ENCODE measurements at places on chromosomes 2 and 18.

DNA sequence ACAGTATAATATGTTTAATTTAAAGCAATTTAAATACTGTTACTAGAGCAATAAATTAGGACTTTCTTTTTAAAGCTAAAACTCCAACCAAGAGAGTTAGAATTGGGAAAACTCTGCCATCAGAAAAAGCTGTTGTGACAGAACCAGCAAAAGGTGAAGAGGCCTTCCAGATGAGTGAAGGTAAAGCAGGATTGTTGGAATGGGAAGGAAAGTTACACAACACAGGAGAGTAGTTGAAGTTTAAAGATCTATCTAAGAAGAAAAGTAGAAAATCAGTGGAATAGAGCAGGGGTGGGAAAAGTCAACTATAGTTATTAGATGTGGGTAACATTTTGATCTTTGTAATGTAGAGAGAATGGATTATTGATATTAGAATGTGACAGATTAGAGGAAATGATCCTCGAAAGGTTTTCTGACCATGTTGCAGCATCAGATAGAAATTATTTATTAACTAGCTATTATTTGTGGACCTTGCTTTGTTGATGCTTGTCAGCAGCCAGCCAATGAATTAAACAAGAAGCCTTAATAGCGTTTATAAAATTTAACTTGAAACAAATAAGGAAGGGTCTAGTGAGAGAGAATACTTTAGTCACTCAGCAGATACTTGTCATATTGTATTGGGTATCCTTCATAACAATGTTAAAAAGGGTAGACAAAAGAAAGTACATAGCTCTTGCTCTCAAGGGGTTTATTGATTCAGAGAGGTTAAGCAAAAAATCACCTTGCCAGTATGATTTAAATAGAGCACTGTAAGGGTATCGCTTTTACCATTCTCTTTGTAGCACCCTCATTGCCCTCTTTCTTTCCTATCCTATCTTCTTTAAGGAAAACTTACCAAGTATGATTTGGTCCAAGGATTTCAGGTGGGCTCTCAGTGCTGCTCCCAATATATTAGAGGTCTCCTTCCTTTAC, 24.6 kb upstream of the DYSF start:
- DNase-seq: no peak

- no peak for DNase-seq
Measured at GRCh38 chr2:177589186-177589585, 196.6 kb downstream of the AGPS start.

DNA sequence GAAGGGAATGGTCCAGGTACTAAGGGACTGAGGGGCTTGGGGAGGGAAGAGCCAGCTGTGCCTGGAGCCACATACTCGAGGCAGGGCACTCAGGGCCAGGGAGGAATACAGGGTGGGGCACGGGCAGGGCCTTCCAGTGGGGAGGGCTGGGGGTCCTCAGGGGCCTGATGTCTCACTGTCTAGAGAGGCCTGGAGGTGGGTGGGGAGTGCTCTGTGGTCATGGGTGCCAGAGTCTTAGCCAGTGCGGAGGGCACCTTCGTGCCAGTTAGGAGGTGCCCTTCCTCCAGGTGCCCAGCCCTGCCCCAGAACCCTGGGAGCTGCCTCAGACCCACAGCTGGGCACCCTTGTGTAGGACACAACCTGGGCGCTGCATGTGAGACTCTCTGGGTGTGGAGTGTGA, 81.2 kb downstream of the SMAD7 start:
- DNase-seq: no peak

DNA sequence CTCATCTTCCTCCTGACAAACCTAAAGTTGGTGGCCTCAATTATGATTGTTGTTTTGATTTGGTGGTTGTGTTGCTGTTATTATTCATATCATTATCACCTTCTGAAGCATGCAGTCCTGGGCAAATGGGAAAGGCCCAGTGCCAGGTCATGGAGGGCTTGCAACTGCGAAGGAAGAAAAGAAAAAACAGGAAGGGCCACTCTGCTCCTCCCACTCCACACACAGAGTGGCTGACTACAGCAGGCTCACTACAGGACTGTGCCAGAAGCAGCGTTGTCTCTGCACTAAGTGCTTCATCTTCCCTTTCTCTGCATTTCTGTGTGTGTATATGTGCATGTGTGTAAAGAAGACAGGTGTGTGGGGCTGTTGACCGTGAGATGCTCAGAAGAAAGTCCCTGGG, 231.9 kb downstream of the ANKRD30B start:
- no peak for DNase-seq

DNA sequence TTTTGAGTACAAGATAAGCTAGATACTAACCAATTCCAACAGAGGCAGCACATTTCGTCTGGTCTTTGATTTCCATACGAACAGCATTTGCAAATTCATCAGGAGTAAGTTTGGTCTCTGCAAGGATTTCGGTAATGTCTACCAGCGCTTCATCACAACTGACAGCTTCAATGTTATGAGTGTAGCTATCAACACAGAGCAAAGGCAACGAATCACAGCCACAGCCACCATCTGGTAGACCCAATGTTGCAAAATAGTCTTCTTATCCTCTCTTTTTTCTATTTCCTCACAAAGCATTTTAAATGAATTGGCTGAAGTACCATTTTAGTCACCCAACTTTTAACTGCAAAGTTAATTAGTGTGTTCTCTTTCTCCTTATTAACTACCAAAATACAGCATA, 68.3 kb downstream of the REV1 start:
- no peak for DNase-seq

GRCh38 chr2:194128810-194129209, 1528.2 kb upstream of the SLC39A10 start:
- DNase-seq: no peak

DNA sequence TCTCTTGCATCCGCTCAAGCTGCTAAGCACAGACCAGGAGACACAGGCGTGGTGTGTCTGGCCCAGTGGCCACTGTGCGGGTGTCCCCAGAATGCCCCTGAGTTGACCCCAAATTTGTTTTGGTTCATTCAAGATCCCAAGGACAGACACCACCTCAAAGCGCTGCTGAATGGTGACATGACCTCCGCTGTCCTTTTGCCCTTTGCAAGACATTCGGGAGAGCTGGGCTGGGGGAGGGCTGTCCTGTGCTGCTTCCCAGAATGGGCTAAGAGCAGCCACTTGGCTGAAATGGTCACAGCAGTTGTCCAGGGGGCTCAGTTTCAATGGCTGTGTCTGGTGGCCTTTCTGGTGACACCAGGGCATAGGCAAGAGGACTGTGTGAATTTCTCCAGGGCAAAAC, 84.1 kb downstream of the SMIM21 start:
- no peak for DNase-seq

DNA sequence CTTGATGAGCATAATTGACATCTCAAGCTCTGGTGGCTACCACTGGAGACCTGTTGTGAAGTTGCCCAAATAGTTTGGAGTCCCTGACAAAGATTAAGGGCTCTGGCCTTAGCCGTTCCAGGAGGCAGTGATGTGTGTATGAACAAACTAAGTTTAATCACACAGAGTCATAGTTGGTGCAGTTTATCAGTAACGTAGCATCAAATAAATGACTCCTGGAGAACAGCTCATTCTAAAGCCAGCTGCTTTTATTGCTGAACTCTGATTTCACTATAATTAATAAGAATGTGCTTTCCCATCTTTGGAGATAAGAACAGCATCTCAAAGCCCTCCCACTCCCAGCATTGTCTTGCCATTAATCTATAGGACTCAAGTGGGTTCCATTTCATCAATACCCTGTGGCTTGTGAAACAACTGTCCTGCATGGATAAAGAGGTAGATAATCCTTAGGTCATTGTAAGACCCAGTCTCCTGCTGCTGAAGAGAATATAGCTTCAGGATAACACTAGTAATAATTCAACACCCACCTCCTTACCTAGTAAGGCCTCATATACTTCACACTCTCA, 211.4 kb upstream of the THUMPD2 start:
- DNase-seq: no peak

- no peak for DNase-seq
Measured at GRCh38 chr2:16141641-16141921, 201.2 kb downstream of the MYCN start.

All from stimulated activated CD8-positive, alpha-beta memory T cell treated with anti-CD3 and anti-CD28 coated beads, Interleukin-4, amount 100 ng/mL, for 1 hour (primary cell).